ENCODE measurements at places on chromosomes 11 and 22.

DNA sequence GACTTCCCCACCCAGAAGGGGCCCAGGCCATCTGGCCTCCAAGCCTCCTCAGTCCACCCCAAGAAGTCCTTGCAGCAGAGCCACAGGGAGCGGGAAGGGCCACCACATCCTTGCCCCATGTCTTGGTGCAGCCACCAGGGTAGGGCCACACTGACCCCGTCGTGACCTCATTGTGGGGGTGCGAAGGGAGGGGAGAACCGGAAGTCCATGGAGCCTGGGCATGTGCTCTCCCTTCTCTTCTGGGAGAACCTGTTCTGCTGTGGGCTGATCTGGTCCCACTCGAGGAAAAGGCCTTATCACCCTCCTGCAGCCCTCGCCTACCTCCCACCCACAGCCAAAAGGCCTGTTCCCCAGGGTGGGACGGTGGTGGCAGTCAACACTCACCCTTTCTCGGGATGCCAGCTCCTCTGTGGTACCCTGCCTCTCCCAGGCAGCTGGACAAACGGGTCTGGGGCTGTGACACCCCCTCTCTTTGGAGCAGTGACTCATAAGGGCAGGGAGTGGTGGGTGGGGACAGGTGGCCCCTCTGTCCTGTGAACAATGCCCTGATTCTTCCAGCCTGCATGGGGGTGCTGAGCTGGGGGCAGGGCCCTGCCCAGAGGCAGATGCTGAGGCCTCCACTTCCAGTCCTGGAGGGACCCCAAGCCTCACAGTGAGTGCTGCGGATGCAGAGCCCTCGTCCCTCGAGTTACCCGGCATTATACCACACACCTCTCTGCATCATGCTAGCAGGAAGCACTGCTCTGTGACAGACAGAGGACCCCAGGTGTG, 14.6 kb upstream of the CTSD start:
- H3K4me3 ChIP-seq: no peak overlapping the region
- no peak for DNase-seq
- H3K36me3 ChIP-seq: no peaks in the 10 kb centered on the region
- no peak overlapping the region for H3K27ac ChIP-seq

DNA sequence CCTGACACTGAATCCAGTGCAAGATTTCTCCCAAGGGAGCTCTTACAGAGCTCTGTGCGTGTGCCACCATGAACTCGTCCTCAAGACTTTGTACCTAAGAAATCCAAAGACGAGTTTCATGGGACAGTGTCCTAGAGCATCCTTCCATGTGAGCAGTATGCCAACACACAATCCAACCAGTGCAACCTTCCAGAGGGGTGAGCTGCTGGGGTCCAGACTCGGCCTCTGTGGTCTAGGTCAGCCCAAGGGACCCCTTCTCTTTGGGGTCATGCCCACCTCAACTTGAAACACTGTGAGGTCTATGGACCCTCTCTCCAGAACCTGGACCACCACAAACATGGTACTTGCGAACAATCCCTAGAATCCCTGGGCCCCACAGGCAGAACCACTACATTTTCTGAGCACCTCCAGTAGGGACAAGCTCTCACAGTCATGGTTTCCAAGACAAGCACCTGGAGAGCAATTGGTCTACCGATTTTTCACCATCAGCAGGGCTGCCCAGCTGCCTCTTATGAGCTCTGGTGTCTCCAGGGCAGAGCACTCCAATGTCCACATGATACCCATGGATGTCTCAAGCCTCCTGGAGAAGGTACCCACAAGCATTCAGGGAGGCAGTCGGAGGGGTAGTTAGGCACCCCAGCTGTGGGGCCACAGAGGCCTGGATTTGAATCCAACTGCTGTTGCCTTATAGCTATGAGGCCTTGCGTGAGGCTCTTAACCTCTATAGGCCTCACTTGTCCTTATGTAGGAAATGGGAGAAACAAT, 7.7 kb downstream of the CHST1 start:
- DNase-seq: no peak
- peaks cover 6% of the 10 kb centered on the region for H3K4me1 ChIP-seq
- H3K4me3 ChIP-seq: no peak overlapping the region
- no peaks in the 10 kb centered on the region for H3K36me3 ChIP-seq
- H3K27ac ChIP-seq: no peak overlapping the region

DNA sequence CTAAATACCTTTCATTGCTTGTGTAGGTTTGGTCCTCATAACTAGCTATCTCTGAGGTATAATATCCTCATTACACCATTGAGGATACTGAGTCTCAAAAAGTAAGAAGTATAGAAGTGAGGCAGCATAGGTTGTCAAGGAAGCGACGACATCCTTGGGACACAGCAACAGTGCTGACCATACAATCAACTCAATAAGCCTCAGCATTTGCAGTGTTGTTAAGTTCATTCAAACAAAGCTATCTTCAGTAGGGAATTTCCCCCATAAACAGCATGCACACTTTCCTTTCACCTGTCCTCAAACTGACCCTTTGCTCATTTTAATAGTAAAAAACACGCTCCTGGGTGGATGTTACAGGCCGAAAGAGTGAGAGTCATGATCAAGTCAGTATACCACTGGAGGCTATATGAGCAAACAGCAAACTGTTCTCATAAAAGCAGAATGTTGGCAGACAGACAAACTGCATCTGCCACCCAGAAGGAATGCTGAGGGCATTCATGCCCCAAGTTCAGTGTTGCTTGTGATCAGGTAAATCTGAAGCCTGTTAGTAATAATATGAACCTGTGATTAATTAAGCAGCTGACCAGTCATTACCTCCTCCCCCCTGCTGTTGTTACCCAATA, 756.2 kb upstream of the TENM4 start:
- no peaks in the 10 kb centered on the region for H3K4me1 ChIP-seq
- DNase-seq: no peak
- H3K36me3 ChIP-seq: no peaks in the 10 kb centered on the region
- no peak overlapping the region for H3K4me3 ChIP-seq

GRCh38 chr11:120061036-120061760, 76.7 kb downstream of the TRIM29 start:
- H3K27me3 ChIP-seq: peaks cover 2% of the 10 kb centered on the region
- H3K27ac ChIP-seq: no peak overlapping the region
- no peak overlapping the region for H3K4me3 ChIP-seq
- no peak for DNase-seq

- DNase-seq: no peak
- H3K4me1 ChIP-seq: no peaks in the 10 kb centered on the region
- no peak overlapping the region for H3K4me3 ChIP-seq
- H3K36me3 ChIP-seq: no peaks in the 10 kb centered on the region
Observed at GRCh38 chr11:99371257-99371656, 350.5 kb downstream of the CNTN5 start.

DNA sequence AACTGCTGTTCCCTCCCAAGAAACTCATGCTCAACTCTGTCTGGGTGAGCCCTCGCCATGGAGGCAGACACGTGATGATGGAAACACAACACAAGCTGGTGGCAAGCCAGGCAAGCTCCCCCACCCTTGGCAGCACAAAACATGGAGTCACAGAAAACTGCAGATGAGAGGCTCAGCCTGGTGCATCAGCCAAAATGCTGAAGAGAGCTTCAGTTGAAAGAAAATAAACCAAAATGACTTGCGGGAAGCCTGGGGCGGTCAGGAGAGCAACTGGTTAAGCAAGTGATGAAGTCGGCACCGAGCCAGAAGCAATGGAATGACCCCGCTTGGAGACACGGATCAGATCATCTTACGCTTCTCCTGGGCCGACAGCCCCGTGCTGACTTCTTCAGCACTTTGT, 68.3 kb downstream of the C11orf58 start:
- peaks cover 3% of the 10 kb centered on the region for H3K4me1 ChIP-seq
- H3K27me3 ChIP-seq: no peaks in the 10 kb centered on the region
- H3K27ac ChIP-seq: no peak overlapping the region
- no peaks in the 10 kb centered on the region for H3K36me3 ChIP-seq
- no peak for DNase-seq

- no peak for DNase-seq
- no peak overlapping the region for H3K27ac ChIP-seq
- no peaks in the 10 kb centered on the region for H3K4me1 ChIP-seq
- no peaks in the 10 kb centered on the region for H3K27me3 ChIP-seq
- no peaks in the 10 kb centered on the region for H3K36me3 ChIP-seq
Observed at GRCh38 chr11:84566671-84567070, 1060.5 kb downstream of the DLG2 start.

GRCh38 chr11:36160091-36160490, 129.1 kb downstream of the COMMD9 start:
- no peaks in the 10 kb centered on the region for H3K4me1 ChIP-seq
- DNase-seq: no peak
- no peak overlapping the region for H3K4me3 ChIP-seq
- no peak overlapping the region for H3K27ac ChIP-seq
- no peaks in the 10 kb centered on the region for H3K36me3 ChIP-seq
- H3K27me3 ChIP-seq: peaks cover 7% of the 10 kb centered on the region

- no peak overlapping the region for H3K27ac ChIP-seq
- peaks cover 3% of the 10 kb centered on the region for H3K4me1 ChIP-seq
- DNase-seq: no peak
- no peaks in the 10 kb centered on the region for H3K36me3 ChIP-seq
- H3K4me3 ChIP-seq: peak overlapping the region; percentile 23
- H3K27me3 ChIP-seq: peaks cover 2% of the 10 kb centered on the region
Observed at GRCh38 chr11:58685973-58686722, 45.6 kb downstream of the GLYAT start.

GRCh38 chr11:30487200-30487898, 98.8 kb downstream of the MPPED2 start:
- no peaks in the 10 kb centered on the region for H3K36me3 ChIP-seq
- H3K4me3 ChIP-seq: no peak overlapping the region
- no peak overlapping the region for H3K27ac ChIP-seq
- no peaks in the 10 kb centered on the region for H3K27me3 ChIP-seq

- no peaks in the 10 kb centered on the region for H3K27me3 ChIP-seq
- no peaks in the 10 kb centered on the region for H3K4me1 ChIP-seq
- H3K27ac ChIP-seq: no peak overlapping the region
- H3K4me3 ChIP-seq: no peak overlapping the region
Observed at GRCh38 chr22:20590477-20591294, 83.3 kb downstream of the MED15 start.

DNA sequence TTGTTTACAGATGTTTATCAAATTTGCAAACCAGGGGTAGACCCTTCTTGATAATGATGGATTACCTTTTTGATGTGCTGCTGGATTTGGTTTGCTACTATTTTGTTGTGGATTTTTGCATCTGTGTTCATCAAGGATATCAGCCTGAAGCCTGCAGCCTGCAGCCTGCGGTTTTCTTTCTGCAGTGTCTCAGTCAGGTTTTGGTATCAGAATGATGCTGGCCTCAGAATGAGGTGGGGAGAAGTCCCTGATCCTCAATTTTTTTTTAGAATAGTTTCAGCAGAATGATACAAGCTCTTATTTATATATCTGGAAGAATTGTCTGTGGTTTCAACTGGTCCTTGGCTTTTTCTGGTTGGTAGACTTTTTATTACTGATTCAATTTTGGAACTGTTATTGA, 19.7 kb upstream of the RAB38 start:
- H3K4me3 ChIP-seq: no peak overlapping the region
- DNase-seq: no peak
- H3K27me3 ChIP-seq: peaks cover 42% of the 10 kb centered on the region
- no peak overlapping the region for H3K27ac ChIP-seq
- no peaks in the 10 kb centered on the region for H3K4me1 ChIP-seq

- H3K36me3 ChIP-seq: peaks cover 57% of the 10 kb centered on the region
- peaks cover 11% of the 10 kb centered on the region for H3K4me1 ChIP-seq
- no peak overlapping the region for H3K27ac ChIP-seq
- no peak overlapping the region for H3K4me3 ChIP-seq
- no peak for DNase-seq
Observed at GRCh38 chr11:65863889-65864705, 3.9 kb downstream of the MUS81 start.

GRCh38 chr22:40410272-40410671, 39.9 kb downstream of the SGSM3 start:
- no peak for DNase-seq
- peaks cover 59% of the 10 kb centered on the region for H3K36me3 ChIP-seq
- peaks cover 6% of the 10 kb centered on the region for H3K4me1 ChIP-seq

GRCh38 chr11:45994371-45995341, 72.2 kb downstream of the LARGE2 start:
- no peak for DNase-seq
- no peak overlapping the region for H3K27ac ChIP-seq
- H3K4me1 ChIP-seq: peaks cover 2% of the 10 kb centered on the region

GRCh38 chr11:89737116-89737515, 27.0 kb downstream of the TRIM77 start:
- H3K4me3 ChIP-seq: no peak overlapping the region
- no peak overlapping the region for H3K27ac ChIP-seq
- no peak for DNase-seq
- H3K36me3 ChIP-seq: no peaks in the 10 kb centered on the region

- H3K4me1 ChIP-seq: no peaks in the 10 kb centered on the region
- peaks cover 3% of the 10 kb centered on the region for H3K27me3 ChIP-seq
- DNase-seq: no peak
Observed at GRCh38 chr11:32044158-32044863, 46.6 kb upstream of the RCN1 start.

- no peaks in the 10 kb centered on the region for H3K36me3 ChIP-seq
- no peak for DNase-seq
- H3K27me3 ChIP-seq: peaks cover 28% of the 10 kb centered on the region
- H3K4me3 ChIP-seq: no peak overlapping the region
Observed at GRCh38 chr11:61923166-61924063, 6.0 kb upstream of the RAB3IL1 start.

All from activated T-helper 2 cell treated with anti-CD3 and anti-CD28 coated beads, Interferon-gamma antibody, Interleukin-2, Interleukin-4, amounts not matched to agents 10 μg/mL and 5 μg/mL and 100 μg/mL, durations not matched to agents 14 hours and 24 hours and 36 hours (primary cell).